ENCODE measurements at places on chromosomes 16 and 17. TPM values are rescaled to one million over a fixed set of nuclear protein-coding genes. Genes with fewer than 3 reads are reported as not detected.

ALOX15 gene
- polyA plus RNA-seq = 0.14 TPM

TBC1D3D gene
- 1.4 TPM for polyA plus RNA-seq

SMTNL2 gene
- 139 TPM for polyA plus RNA-seq

ABCA6 gene
- polyA plus RNA-seq = 12.0 TPM

GDPD1 gene
- polyA plus RNA-seq = 1.8 TPM

GUCY2D gene
- 0.15 TPM for polyA plus RNA-seq

GALR2 gene
- not detected for polyA plus RNA-seq

HBA2 gene
- polyA plus RNA-seq = 1,686 TPM

TP53TG3B gene
- polyA plus RNA-seq = not detected

NLRP1 gene
- 67.6 TPM for polyA plus RNA-seq

SBK1 gene
- polyA plus RNA-seq = 24.7 TPM

NOG gene
- 6.3 TPM for polyA plus RNA-seq

DNAH9 gene
- 0.90 TPM for polyA plus RNA-seq

C16orf95 gene
- 1.8 TPM for polyA plus RNA-seq

FOXJ1 gene
- polyA plus RNA-seq = not detected
